Stimulated activated CD4-positive, alpha-beta T cell treated with anti-CD3 and anti-CD28 coated beads, Interleukin-1b, Interleukin-23, amount 100 ng/mL, for 48 hours (primary cell): ENCODE measurements at places on chromosomes 3 and 15.

DNA sequence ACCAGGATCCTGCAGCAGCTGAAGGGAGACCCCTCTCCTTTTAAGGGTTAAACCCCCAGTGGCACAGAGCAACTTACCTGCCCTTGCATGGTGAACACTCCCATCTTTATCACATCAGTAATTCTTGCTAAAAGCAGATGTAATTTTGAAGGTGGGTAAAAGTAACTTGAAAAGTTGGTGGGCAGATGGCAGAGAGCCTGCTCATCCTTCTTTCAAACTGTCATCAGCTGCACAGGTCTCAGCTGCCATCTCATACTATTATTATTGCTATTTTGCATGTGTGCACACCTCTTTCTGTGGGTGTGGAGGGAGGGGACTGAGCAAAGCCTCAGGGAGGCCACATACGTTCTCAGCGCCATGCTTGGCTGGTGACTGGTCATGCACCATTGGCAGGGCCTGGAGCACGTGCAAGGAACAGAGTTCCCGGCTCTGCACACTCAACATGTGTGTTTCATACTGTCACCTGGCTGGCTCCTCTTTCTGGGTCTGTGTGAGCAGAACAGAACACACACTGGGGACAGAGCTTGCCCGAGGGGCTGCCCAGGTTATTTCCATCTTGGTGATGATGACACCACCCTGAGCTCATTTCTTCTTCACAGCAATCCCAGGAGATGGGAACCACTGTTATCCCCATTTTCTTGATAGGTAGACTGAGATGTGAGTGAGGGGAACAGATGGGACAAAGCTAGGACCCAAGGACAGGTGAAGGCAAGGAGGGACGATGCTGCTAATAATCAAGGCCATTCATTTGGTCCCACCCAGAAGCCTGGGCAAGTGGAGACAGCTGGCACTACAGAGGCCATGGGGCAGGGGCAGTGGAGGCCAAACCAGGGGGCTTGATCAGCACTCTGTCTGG is 95.8 kb upstream of the KLF13 start:
- DNase-seq = no peak

- DNase-seq = no peak
These were observed 31.0 kb downstream of the RNU5B-1 start for GRCh38 chr15:65335278-65336055.

DNA sequence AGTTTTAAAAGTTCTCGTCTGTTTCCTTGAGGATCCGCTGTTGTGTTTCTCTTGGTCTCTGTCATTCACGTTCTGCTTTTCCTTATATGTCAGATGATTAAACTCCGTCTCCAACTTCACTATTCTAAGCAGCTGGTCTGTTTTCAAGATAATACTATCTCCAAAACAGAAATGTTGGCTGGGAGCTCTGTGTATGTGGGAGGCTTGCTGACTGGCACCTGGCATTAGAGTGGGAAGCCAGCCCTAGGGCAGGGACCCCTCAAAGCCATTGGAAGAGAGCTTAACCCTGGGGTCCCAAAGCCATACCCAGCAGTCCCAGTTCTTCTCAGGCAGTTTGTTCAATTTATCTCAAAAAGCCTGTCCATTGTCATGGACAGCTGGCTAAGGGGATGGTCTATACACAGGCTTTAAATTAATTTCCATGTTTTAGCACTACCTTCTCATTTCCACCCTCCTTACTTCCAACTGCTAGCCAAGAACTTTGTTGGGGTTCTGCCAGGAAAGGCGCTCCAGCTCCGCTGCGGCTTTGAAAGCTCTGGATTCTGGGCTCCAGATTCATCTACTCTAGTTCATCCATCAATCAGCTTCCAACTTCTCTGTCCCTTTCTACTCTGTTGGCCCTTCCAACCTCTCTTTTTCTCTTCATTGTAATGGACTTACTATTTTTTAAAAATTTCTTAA is 9.2 kb downstream of the BTBD1 start:
- no peak for DNase-seq

DNA sequence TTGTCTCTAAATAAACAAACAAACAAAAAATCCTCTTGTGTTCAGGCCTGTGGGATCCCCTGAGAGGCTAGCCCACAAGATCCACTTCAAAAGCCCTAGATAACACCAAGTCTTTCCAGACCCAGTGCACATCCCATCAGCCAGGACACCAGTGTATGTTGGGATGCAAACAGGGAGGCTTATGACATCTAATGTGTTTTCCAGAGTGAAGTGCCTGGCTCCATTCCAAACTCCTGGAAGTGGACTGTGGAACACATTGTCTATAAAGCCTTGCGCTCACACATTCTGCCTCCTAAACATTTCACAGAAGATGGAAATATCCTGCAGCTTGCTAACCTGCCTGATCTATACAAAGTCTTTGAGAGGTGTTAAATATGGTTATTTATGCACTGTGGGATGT is 57.0 kb downstream of the MLH1 start:
- DNase-seq = no peak

DNA sequence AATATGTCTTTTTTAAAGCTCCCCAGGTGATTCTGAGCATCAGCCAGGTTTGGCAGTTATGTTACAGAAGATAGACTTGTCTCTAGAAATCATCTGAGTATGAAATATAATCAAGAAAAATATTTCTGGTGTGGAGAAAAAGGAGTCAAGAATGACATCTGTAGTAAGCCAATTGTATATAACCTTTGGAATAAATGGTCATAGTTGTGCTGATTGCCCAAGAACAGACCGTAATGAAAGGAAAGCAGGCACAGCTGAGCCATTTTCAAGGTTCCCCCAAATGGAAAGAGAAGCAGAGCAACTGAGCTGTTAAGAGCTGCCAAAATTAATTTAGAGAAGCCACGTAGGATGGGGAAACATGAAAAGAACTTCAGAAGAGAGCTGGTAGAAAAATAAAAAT is 26.6 kb downstream of the GOLM2 start:
- no peak for DNase-seq

DNA sequence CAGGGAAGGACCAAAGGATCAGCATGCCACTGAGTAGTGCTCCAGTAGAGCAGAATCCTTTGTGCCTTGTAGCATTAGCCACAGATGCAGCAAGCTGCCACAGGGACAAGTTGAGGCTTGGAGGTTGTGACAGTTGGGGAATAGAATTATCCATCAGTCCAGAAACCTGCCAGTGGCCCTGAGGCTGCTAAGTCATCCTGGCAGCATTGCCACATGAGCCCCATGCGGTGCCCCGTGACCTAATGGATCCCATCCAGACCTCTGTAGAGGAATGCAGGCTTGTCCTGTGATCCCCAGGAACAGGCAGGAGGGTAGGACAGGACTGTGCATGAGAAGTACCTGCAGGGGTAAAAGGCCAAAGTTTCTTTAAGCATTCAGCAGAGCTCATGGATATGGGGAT is 51.7 kb downstream of the BOC start:
- no peak for DNase-seq

GRCh38 chr15:42577514-42578031 is 2.2 kb downstream of the STARD9 start:
- DNase-seq = no peak

GRCh38 chr15:63374686-63375520 is 6.7 kb downstream of the CA12 start:
- DNase-seq = peak; percentile 49

DNA sequence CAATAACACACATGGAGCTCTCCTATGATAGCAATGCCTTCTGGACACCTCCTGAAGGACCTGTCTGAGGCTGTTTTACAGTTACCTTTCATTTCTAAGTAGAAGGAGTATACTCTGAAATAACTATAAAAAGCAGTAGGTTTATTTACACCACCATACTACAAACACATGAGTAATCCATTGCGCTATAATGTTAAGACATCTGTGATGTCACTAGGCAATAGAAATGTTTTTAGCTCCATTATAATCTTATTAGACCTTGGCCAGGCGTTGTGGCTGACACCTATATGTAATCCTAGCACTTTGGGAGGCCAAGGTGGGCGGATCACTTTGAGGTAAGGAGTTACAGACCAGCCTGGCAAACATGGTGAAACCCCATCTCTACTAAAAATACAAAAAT is 24.7 kb downstream of the PXK start:
- no peak for DNase-seq

DNA sequence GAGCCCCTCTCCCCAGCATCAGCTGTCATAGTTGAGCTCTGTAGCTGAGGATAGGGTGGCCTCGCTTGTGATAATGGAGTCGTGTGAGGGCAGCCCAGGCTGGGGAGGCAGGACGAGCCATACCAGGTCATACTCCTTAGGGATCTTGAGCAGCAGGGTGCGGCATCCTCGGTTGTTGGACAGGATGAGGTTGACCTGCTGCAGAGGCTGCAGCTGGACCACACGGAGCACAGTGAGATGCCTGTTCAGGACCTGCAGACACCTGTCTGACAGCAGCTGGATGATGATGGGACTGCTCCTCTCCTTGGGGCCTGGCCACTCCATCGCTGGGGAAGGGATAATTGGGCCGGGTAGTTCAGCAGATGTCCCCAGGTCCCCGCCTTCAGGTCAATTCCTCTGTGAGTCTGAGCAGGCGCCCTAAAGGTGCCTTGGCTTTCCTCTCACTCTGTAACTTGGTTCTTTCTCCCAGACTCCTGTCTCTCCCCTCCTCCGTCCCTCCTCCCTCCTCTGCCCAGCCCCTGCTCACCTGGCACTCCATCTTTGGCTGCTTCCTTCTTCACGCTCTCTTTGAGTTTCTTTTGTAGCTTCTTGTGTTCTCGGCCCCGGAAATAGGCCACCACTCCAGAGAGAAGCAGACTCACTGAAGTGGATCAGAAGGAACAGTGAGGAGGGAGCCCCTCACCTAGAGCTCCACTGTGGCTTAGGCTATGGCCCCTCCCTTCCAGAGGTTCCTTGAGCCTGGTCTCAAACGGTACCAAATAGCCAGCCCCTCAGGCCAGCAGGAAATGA is 7.8 kb downstream of the DUOX2 start:
- no peak for DNase-seq
